ENCODE measurements at places on chromosomes 2 and 18.

GRCh38 chr2:138515092-138515491 is 13.5 kb downstream of the SPOPL start:
- DNase-seq, result no peak

GRCh38 chr2:118841450-118841827 is 6.0 kb downstream of the EN1 start:
- no peak for DNase-seq

DNA sequence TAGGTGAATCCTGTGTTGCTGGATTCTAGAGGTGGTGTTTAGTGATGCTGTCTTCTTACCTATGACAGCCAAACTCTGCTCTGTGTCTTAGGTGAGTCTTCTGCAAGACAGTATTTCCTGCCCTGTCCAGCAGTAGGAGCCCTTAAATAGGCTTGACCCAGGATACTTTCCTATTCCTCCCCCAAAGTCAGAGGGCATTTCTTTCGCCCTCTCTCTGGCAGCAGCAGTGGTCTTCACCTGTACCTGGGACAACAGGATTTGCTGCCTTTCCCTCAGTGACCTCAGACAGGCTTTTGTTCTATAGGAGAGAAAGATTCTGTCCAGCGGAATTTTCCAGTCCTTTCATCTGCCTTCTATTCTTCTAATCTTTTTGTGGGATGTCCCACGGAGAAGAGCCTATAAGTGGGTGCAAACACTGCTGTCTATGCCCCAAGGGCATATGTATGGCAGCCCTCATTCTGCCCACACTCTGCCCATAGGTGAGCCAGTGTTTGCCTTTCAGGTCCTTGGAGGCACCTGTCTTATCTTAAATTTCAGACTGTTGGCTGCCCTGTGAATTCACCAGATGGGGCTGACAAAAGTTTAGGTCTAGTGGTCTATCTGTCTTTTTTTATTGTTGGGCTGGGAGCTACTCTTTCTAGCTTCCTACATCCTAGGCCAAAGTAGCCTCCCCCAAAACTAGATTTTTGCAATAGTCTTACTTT is 177.3 kb upstream of the SPOPL start:
- DNase-seq, result no peak

GRCh38 chr18:959854-960253 is 55.2 kb downstream of the ADCYAP1 start:
- DNase-seq, result no peak

- DNase-seq, result no peak
These were observed 717.2 kb downstream of the RNF144A start for GRCh38 chr2:7634409-7634808.

Data from DMS79 treated with DMSO at 0.1 percent for 48 hours (cell line).